ENCODE measurements at places on chromosomes 7 and 10.

DNA sequence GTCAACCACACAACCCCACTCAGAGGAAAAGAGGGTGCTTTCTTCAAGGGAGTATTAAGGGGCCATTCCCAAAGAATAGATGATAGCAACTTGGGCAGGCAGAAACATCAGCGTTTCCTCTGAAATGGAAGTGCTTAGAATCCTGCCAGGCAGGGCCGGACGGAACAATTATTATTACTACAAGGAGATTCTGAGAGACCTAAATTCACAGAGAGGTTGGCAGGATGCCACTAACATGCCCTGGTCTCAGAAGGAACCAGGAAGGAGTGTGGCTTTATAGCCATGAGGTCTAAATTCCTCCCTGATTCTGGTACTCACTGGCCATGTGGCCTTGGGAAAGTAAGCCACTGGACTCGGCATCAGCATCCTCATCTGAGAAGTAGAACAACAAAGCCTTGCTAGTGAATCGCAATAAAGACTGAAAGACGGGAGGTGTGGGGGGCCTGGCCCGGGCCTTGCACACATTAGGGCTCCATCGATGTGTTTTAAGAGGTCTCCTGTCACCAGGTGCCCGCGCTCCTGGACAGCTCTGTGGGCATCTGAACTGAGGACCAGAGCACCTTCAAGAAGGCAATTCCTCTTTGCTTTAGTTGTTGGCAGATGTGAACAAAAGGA is 131.5 kb downstream of the OAT start:
- DNase-seq = no peak

DNA sequence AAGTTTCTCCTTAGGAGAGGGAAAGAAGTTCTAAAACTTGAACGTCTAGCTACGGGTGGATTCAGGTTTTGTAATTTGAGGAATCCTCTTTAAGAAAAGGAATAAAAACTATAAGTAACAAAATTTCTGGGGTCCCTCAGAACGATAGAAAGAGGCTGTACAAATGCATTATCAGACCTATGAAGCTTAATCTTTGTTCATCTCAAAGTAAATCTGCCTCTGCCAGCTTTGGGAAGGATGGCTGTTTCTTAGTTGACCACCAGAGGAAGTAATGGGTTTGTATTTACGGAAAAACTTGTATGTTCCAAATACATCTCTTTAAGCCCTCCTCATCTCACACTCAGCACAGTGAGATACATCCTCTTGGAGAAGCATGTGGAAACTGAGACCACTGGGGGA is 864 bp downstream of the PSTK start:
- no peak for DNase-seq

- no peak for DNase-seq
Measured at GRCh38 chr10:29377333-29377961, 88.6 kb downstream of the LYZL1 start.

DNA sequence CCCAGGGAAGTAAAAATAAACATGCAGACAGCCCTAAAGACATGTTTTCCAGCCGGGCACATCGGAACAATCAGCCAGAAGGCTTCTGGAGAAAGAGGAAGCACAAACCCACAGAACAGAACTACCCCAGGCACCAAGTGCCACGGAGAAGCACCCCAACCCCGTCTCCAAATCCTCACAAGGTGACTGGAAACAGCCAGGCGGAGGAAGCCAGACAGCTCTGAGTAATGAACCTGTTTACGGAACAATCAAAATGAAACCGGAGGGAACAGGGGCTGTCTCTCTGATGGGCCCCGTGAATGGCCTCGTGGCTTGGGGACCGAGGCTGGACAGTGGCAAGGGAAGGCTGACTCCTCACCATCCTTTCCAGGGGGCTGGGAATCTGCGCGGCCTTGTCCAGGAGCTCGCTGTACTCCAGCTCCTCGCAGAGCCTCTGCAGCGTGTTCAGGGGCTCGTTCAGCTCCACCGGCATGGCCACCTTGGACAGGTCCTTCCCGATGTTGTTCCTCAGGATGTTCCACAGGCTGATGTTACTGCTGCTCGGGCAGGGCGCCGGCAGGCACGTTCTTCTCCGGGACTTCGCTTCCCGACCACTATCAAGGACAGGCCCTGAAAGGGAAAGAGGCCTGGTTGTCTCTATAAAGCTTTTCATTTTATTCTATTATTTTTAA is 77.0 kb upstream of the GSDME start:
- peak; percentile 40 for DNase-seq

DNA sequence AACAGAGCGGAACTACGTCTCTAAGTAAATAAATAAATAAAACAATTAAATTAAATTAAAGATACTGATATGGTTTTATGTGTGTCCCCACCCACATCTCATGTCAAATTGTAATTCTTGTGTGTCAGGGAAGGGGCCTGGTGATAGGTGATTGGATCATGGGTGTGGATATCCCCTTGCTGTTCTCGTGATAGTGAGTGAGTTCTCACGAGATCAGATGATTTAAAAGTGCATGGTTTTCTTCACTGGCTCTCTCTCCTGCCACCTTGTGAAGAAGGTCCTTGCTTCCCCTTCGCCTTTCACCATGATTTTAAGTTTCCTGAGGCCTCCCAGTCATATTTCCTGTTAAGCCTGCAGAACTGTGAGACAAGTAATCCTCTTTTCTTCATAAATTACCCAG is 29.0 kb upstream of the OGDHL start:
- DNase-seq = no peak

DNA sequence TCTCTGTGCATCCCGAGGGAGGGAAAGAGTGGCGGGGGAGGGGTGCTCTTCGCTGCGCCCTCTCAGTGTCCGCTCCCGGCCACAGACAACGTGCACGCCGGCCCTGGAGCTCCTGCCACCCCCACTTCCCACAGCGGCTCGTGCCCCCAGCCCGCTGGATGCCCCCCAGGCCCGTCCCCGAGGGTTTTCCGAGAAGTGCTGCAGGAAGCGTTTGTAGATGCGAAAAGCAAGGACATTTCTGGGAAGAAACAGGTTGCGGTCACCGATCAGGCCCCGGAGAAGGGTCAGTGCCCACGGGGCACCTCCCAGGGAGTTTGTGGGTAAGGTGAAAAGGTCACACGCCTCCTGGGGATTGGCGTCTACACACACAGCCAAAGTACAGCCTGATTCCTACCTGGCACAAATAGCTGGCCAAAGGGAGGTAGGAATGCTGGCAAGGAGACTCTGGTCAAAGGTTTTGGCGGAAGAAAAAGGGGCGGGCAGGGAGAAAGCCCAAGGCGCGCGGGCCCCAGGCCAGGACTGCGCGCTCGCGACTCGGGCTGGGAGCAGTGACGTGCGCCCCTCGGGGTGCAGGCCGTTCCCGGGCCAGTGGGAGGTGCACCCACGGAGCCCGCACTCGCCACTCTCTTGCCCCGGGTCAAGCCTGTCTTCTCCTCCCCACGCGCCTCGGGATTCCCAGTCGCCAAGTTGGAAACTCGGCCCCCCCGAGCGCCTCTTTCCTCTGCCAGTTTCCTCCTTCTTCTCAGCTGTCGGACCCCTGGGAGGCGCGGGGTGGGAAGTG is 1.5 kb upstream of the NRP1 start:
- DNase-seq = no peak

- DNase-seq = no peak
Measured at GRCh38 chr10:89478085-89478738, 57.2 kb downstream of the SLC16A12 start.

Data from CD4-positive, alpha-beta T cell treated with Interferon gamma for 1 hour (primary cell).